ENCODE measurements at places on chromosomes 1 and 21.

DNA sequence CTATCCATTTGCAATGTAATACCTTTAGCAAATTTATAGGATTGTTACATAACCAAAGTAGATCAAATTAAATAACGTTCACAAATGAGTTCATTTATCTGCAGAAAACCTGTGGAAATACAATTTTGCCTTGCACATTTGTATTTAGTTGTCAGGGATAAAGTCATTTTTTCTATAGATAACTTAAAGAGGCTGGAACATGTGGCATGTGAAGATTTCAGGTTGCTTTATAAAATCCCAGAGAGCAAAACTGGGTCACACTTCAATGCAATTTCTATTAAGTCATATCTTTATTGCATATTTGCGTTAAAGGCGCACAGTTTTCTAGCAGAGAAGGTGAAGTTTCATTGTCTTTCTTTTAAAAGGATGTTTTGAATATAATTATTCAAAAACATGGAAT is 342.4 kb downstream of the USP25 start:
- DNase-seq, result no peak

DNA sequence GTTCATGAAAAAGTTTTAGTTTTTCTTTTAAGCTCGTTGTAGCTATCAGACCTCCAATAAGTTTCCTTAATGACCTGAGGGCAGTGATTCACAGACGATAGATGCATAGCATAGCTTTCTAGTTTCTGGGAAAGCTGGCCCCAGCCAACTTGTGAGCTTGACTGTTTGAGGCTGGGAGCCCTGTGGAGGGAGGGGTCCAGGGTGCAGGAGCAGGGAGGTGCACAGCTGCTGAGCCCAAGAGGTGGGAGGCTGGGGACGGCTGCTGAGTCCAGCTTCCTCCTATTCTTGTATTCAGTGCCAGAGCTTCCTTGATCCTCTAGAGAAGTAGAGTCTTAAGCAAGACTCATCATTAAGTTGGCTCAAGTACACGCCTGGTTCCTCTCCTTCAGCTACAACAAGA is 11.0 kb upstream of the AVPR1B start:
- no peak for DNase-seq

DNA sequence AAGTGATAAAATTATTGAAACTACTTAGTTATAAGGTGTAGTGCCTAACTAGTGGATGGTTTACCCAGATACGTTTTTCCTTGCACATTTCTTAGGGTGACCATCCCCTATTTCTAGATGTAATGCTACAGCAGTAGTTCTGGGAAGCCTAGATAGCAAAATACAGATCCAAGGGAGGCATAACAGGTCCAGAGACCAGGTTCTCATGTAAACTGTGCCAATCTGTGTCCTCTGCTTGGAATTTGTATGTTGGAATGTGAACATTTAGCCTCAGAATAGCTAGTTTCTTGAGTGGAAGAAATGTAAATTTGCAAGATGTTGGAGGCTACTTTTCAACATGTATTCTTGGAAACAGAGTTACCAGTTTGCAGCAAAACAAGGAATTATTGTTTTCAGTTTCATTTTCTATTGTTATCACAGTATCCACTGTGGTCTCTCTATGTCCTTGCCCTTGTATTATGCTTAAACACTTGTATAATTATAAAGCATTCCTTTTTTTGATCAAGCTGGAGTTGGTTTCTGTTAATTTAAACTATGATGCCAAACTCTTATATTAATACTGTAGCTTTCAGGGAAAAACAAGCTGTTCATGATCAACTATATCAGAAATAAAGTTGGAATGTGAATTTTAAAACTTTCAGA is 102.0 kb upstream of the BRINP3 start:
- peak; percentile 10 for DNase-seq

GRCh38 chr1:47805921-47806361 is 191.2 kb downstream of the TRABD2B start:
- DNase-seq, result no peak

DNA sequence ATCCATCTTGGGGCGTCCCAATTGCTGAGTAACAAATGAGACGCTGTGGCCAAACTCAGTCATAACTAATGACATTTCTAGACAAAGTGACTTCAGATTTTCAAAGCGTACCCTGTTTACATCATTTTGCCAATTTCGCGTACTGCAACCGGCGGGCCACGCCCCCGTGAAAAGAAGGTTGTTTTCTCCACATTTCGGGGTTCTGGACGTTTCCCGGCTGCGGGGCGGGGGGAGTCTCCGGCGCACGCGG is 282 bp upstream of the SOD1 start:
- DNase-seq, result no peak

GRCh38 chr1:76881762-76882161 is 14.5 kb downstream of the ST6GALNAC5 start:
- DNase-seq, result no peak

All from fibroblast of lung (primary cell).